Activated gamma-delta T cell treated with anti-CD3 and anti-CD28 coated beads, Interleukin-2, amount 50 U/mL, for 16 hours (primary cell): ENCODE measurements at places on chromosomes 6 and 20.
A peak's percentile ranks its signal among the peaks of the same experiment; 100 is the strongest.

- no peak for DNase-seq
Measured at GRCh38 chr6:29631209-29631810, 1.7 kb downstream of the GABBR1 start.

GRCh38 chr6:151313066-151313491 is 73.3 kb downstream of the AKAP12 start:
- no peak for DNase-seq

DNA sequence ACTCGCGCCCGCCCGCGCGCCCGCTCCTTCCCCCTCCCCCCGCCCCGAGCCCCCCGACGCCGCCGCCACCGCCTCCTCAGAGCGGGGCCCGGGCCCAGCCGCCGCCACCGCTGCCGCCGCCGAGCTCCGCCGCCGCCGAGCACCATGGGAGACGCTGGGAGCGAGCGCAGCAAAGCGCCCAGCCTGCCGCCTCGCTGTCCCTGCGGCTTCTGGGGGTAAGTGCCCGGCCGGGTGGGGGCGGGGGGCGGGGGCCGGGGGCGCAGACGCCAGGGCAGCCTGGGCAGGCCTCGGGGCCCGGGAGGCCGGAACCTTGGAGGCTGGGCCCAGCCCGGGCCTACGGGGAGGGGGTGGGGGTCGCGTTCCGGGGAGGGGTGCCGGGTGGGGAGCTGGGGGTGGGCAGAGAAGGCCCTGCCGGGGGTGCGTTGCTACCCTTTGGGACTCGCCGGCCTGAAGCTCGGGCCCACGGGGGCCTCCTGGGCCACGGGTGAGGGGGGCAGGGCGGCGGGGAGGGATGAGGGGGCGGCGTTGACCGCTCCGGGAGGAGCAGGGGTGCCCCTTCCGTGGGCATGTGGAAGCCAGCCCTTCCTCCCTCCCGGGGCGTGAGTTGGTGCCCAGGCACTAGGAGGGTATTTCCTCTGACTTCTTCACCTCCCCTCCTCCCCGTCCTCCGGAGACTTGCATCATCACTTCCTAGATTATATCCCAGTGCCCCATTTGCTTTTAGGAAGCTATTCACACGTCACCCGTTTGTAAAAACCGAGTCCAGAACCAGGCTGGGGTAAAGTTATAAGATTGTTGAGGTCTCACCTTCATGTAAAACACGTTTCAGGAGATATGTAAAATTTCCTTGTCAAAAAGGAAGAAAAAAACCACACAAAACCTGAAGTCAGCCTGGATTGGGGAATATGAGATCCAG is 533 bp downstream of the ZFAND3 start:
- DNase-seq, result peak; percentile 25

GRCh38 chr6:133248241-133249001 is 7.3 kb downstream of the EYA4 start:
- no peak for DNase-seq

DNA sequence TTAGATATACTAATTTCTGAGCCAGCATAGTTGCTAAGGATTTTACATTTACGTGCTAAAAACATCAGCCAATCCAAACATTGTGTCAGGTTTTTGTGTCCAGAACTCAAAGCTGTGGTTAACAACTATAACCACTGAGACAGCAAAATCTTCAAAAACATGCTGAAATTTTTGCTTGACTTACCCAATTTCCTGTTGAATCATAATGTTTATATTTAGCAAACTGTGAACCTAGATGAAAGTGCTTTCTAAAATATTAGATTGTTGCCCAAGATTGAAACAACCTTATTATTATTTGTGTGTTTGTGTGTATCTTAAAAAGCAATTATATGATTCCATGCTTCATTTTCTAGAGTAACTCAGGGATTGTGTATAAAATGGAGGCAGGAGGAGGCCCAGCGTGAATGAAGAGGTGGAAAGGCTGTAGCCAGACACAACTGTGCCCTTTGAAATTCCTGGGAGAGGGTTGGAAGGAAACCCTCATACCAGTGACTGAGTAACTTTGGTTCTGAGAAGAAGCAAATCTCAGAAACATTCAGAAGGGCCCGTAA is 48.0 kb downstream of the ARMC2 start:
- no peak for DNase-seq

DNA sequence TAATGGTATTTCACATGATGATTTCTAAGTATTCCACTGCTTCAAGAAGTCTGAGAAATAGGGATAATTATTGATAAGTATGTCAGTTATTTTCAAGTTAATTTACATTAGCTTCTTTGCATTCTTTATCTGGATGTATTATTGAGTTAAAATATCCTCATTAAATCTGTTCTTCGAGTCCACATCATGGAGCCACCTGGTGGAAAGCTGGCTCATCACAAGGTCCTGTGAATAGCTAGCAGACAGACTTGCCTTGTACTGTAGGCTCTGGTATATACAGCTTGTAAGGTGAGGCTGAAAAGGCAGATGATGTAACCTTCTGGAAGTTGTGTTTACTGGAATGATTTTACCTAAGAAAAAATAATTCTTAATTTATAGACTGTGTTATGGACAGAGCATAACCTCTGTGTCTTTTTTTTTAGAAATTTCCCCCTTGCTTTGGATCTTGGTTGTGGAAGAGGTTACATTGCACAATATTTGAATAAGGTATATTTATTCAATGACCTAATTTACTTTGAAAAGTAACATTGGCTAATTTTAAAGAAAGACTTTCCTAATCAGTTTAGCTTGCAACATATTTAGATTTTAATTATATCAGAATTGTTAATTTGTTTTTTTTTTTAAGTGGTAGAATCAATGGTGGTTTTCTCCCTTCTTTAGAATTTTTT is 3.5 kb downstream of the NDUFAF5 start:
- no peak for DNase-seq

DNA sequence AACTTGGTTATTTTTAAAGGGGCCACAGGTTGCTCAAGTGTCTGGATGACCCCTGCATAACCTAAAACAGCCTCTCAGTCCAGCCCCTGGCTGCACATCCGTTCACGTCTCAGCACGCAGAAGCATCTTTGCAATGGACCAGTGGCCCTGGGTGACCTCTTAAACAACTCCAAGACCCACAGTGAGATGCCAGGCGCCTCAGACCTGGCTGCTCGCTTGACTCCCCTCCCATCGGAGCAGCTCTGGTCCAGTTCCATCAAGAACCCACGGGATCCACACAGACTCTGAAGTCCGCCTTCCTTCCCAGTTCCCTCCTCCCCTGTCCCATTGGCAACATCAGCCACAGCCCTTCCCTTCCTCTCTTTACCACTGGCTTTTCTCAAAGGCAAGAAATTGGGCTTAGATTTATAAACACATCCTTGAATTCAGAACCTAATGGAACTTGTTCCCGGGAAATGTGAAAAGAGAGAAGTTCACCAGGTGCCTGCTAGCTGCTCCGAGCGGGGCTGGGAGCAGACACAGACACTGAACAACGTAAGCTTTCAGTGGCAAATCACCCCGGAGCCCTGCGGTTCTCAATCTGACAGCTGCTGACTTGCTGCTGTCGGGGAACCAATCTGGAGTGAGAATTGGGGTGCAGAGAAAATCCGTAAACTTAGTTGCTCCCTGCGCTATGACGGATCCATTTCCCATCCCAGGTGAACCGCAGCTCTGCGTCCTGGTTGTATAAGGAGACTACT is 39.6 kb upstream of the MPC1 start:
- no peak for DNase-seq
